ENCODE measurements at places on chromosomes 6 and 20.

DNA sequence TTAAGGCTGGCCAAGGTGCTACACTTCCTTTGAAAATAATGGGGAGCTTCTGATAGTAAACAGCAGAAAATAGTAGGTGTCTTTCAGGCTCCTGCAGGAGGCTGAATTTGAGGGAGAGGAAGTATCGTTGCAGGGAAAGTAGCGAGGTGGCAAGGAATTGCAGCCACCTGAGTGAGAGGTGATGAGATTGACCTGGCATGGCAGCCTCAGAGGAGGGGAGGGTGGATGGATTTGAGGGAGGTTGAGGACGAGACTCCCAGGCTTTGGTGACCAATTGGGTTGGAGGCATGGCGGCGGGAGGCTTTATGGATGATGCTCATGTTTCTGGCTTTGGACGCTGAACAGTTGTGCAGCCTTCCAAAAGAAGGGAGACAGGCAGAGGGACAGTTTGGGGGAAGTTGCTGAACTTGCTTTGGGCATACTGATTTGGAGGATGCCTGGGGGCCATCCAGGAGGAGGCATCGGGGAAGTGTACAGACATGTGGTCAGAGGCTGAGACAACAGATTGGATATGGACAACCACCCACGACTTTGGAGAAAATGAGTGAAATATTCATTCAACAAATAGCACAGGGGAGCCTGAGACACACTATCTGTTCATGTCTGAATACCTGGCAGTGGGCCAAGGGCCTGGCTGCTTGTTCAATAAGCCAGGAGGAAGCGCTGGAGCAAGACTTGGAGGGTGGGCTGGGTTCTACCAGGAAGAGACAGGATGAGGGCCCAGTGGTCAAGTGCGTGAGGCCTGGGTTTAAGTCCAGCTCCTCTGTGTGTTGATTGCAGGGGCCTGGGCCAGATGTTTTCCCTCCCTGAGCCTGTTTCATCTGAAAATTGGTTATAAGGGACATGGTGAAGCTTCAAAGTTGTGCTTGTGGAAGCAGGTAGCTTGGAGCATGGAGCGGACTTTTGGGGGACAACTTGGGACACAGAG lies 113.2 kb downstream of the CEBPB start:
- DNase-seq = no peak

- no peak for DNase-seq
Measured at GRCh38 chr6:149456311-149457021, 28.3 kb downstream of the ZC3H12D start.

GRCh38 chr20:61184194-61184593 lies 67.9 kb upstream of the CDH4 start:
- DNase-seq = no peak

- no peak for DNase-seq
Measured at GRCh38 chr6:125904871-125905270, 51.7 kb upstream of the HINT3 start.

DNA sequence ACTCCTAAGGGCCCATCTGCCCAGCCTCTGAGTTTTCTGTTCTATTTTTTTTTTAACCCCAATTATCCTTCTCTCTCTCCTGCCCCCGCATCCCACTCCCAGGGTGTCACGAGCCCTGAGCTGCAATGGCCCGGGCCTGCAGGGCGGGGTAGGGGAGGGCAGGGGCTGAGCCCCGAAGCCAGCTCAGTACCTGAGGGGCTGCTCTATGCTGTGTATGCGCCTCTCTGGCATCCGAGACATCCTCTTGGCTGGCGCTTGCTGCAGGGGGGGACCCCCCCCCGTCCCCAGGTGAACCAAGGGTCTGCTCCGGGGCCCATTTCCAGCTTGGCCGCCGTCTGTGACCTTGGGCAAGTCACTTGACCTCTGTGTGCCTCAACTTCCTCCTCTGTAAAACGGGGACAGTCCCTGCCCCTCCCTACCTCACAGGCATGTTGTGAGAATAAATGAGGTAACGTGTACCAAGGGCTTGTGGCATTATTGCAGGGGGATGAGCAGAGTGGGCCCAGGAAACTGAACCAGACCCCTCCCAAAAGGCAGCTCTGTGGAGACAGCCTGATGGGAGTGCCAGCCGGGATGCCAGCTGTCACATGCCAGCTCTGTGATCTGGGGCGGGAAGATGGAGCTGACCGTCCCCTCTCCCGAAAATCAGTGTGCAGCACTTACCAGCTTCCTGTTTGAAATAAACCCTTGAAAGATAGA lies 13.0 kb upstream of the MYL9 start:
- DNase-seq = no peak

DNA sequence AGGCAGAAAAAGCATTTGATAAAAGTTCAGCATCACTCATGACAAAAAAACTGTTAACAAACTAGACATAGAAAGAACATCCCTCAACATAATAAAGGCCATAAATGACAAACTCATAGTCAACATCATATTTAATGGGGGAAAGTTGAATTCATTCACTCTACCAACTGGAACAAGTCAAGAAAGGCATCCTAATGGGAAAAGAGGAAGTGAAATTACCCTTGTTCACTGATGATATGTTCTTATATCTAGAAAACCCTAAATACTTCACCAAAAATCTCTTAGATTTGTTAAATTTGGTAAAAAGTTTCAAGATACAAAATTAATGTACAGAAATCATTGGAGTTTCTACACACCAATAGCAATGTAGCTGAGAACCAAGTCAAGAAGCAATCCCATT lies 48.9 kb downstream of the GGTLC1 start:
- DNase-seq = no peak

- DNase-seq = no peak
Measured at GRCh38 chr20:25021336-25021735, 28.8 kb upstream of the APMAP start.
